GM23248 (cell line): ENCODE measurements at places on chromosomes 5 and 9. TPM values are rescaled to one million over a fixed set of nuclear protein-coding genes. Genes with fewer than 3 reads are reported as not detected.

SOX30 gene
- polyA plus RNA-seq = 0.08 TPM in 2 replicates

REEP2 gene
- polyA plus RNA-seq = 8.6 and 9.4 TPM in 2 replicates

FAM221B gene
- polyA plus RNA-seq = not detected in 2 replicates

RNF14 gene
- 77.8 and 81.1 TPM in 2 replicates for polyA plus RNA-seq

CYLC2 gene
- not detected in 2 replicates for polyA plus RNA-seq

IFNA2 gene
- polyA plus RNA-seq = not detected in 2 replicates

IRX2 gene
- 6.1 TPM in 2 replicates for polyA plus RNA-seq

ORM2 gene
- not detected in 2 replicates for polyA plus RNA-seq

SLU7 gene
- polyA plus RNA-seq = 54.3 and 66.3 TPM in 2 replicates

RPL37 gene
- 717 and 731 TPM in 2 replicates for polyA plus RNA-seq

CNTNAP3 gene
- polyA plus RNA-seq = not detected in 2 replicates

- peak; percentile 51 for DNase-seq
Measured at GRCh38 chr5:90434116-90434714, 24.7 kb upstream of the CETN3 start.

- no peak for DNase-seq
Measured at GRCh38 chr9:76519075-76519835, 60.3 kb downstream of the GCNT1 start.

DNA sequence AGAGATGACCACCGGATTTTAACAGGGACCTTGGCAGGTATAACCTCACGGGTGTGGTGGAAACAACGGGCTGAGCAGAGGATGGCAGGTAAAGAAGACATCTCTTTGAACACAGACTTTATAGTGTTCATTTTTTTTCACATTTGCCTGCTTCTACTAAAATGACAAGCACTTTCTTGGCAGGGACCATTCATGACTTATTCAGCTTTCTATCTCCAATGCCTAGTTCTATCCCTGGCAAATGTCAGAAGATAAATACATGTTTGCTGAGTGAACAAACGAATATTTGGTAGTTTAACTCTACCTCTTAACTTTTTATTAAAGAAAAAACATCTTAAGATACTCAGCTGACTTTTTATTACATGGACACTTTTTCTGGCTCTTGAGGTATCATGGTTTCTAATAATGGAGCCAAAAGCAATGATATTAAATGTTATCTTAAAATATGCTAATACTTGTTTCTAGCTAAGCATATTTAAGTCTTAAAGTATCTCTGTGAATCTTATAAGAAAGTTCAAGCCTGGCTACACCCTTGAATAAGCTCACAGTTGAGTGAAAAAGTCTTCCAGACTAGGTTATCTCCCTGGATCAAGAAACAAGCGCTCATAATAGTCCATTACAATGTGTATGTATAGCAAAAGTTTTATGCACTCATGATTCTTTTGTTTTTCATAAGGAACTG lies 8.5 kb downstream of the ELL2 start:
- peak; percentile 45 for DNase-seq

DNA sequence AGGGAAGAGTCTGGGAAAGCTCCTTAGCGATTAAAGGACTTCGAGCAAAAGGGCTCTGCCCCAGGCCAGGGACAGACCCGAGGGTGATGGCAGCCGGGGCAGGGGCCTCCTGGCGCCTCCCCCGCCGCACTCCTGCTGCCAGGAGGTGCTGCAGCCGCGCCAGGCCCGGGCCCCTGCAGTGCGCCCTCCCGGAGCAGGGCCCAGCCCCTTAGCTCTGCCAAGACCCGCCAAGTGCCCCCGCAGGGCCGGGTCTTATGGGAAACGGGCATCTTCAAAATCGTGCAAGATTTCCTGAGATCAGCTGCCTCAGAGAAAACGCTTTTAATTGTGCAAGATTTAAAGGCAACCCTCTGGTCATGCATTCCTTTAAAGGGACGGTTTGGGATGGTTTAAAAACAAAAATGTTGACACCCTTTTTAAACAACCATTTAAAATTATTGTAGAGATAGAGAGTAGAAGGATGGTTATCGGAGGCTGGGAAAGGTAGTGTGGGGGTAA lies 52.4 kb downstream of the CDC14B start:
- DNase-seq = peak; percentile 70

- no peak for DNase-seq
Measured at GRCh38 chr5:175854231-175855040, 16.9 kb upstream of the CPLX2 start.

- no peak for DNase-seq
Measured at GRCh38 chr5:113974976-113975375, 386.9 kb upstream of the KCNN2 start.

DNA sequence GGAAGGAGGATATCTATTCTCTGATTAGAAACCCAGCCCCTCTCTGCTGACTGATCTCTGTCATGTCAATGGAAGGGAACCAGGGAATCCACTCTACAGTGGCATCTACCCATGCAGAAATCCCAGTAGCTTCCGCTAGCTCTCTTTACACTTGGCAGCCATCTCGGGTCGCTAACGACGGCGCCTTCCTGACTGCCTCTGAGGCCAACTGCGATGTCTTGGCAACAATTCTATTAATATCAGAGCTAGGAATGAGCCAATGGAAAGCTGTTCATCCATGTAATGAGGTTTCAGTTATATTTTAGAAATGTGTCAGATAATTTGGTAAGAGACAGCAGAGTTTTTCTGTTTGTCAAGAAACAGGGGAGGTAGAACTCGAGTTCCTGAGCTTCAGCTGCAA lies 67.6 kb upstream of the ATP10B start:
- DNase-seq = no peak

DNA sequence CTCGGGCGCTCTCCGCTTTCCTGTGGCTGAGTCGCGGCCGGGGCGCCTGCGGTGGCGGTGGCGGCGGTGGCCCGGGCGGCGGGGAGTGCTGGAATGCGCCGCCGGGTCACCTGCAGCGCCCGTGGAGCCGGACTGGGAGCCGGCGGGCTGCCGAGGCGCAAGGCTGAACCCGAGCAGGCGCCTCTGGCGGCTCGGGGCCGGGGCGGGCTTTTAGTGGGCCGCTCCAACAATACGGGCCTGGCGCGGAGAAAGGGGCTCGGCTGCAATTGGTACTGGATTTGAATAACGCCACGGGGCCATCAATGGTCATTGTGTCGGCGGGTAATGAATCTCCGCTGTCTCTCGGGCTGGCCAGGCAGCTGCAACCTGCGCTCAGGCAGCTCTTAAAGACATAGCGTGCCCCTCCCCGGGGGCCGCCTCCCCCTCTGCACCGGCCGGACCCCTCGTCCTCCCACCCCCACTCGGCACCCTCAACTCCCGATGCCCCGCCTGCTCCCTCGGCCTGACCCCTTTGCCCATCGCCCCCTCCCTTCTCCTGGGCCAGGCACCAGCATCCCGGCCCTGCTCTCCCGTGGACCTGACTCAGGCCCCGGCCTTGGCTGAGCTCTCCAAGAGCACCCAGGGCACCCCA lies 22.1 kb downstream of the URM1 start:
- no peak for DNase-seq

DNA sequence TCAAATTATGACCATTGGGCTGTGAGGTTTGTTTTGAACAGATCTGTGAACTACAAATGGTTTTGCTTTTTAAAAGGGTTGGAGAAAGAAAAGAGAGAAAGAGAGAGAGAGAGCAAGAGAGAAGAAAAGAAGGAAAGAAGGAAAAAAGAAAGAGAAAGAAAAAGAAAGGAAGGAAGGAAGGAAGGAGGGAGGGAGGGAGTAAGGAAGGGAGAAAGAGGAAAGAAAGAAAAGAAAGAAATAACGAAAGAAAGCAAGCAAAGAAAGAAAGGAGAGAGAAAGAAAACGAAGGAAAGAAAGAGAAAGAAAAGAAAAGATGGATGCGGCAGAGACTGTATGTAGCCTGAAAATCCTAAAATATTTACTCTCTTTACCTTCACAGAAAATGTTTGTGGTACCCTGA lies 104.0 kb downstream of the PARP8 start:
- DNase-seq = no peak

DNA sequence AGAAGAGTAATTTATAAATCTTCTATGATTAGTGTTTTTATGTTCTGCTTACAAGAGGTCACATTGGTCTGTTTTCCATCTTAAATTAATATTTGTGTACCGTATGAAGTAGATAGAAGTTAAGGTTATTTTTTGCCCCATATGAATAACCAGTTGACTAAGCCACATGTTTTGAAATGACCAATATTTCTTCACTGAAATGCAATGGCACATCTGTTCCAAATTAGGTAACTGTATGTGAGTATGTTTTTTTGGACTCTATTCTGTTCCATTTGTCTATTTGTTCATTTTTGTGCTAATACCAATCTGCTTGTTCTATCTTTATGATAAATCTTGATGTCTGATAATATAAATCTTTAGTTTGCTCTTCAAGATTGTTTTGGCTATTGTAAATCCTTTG lies 17.7 kb downstream of the JAK2 start:
- peak; percentile 84 for DNase-seq

DNA sequence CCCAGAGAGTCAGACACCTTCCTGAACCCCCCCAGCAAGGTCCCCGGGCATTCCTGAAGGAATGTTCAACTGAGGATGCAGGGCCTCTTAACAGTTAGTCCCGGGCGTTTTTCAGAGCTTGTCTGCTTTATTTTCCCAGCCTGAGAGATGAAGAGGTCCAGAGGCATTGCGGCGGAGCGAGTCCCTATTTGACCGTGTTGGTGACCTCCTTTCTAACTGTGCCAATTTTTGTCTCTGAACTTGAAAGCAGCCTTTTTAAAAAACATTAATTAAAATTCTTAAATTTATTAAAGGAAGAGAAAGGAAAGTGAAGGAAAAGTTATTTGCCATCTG lies 433 bp upstream of the PTAR1 start:
- no peak for DNase-seq

- no peak for DNase-seq
Measured at GRCh38 chr5:133298447-133298846, 246.6 kb downstream of the HSPA4 start.

- DNase-seq = no peak
Measured at GRCh38 chr9:108772301-108772894, 83.4 kb downstream of the ACTL7B start.

DNA sequence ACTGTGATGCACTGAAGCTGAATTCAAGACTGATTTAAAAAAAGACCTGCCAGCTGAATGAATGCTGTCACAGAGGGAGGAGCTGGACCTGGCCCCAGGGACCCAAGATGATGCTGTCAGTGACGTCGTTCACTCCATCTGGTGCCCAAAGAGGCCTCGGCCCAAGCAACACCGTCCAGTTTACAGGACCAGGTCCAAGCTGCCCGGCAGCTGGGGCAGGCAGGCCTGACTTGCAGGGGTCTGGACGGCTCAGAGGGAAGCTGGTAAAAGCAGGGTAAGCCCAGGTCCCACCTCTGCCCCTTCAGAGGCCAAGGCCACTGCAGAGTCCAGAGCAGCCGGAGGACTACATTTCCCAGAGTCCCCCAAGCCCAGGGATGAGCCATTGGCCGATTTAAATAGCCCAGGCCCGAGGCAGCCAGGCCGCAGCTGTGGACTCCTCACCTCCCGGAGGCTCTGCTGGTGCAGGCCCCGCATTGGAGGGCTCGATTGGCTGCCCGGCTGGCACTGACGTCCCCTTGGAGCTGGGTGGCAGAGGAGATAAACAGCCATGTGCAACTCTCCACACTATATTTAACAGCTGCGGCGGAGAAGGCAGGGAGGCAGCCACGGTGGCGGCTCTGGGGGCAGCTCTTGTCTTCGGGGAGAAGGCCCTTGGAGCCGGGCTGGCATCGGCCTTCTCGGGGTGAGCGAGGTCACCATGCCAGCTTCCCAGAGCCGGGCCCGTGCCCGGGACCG lies at the start of gene PLPP7:
PLPP7 (plus strand) TSS at position 423 of the 735 bp plus-strand sequence; CDS start at position 698, 275 bp downstream.
- DNase-seq = peak; percentile 59

GRCh38 chr5:143435210-143435657 lies 31.7 kb upstream of the NR3C1 start:
- no peak for DNase-seq

GRCh38 chr5:89721931-89722330 lies 687.6 kb downstream of the CETN3 start:
- no peak for DNase-seq

GRCh38 chr9:122389195-122389594 lies 18.4 kb downstream of the PTGS1 start:
- no peak for DNase-seq

GRCh38 chr9:85041466-85042137 lies 372.1 kb downstream of the NTRK2 start:
- DNase-seq = no peak

- no peak for DNase-seq
Measured at GRCh38 chr9:68998812-68999211, 15.1 kb downstream of the PRKACG start.

GRCh38 chr9:93673021-93673838 lies 96.8 kb downstream of the PHF2 start:
- DNase-seq = peak; percentile 53

DNA sequence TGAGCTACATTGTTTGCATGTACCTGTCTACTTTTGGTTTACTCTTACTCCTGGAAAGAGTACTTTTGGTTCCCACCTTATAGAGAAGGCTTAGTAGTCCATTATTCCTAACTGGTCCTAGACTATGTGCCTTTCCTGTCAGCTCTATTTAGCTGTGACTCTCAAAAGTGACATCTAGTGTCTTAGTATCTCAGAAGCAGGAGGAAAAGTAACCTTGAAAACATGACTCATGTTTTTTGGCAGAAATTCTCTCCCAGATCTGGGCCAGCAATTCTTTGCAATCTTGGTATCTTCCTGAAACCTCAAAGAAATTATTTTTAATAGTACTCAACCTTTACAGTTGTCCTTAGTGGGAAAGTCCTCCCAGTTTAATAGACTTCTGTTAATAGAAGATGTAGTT lies 691.7 kb upstream of the SEMA6A start:
- no peak for DNase-seq

- no peak for DNase-seq
Measured at GRCh38 chr5:138498376-138498775, 33.1 kb downstream of the EGR1 start.

DNA sequence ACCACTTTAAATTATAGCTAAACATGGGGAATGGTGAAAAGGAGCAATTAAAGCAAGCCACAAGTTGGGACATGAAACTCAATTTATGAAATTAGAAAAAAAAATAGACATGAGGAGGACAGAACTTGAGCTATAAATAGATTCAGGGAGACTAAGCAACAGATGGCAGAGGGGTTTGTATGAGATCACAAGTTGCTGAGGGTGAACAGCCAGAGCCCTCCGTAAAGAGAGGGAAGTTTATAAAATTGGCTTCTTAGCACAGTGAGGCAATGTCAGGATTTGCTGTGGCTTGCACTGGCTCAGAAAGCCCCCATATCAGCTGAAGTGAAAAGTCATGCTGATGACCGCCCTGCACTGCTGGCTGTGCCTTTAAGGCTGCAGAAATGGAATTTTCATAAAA lies 443.4 kb upstream of the CD180 start:
- no peak for DNase-seq

GRCh38 chr5:130337179-130337888 lies 433.1 kb downstream of the CHSY3 start:
- DNase-seq = peak; percentile 1

DNA sequence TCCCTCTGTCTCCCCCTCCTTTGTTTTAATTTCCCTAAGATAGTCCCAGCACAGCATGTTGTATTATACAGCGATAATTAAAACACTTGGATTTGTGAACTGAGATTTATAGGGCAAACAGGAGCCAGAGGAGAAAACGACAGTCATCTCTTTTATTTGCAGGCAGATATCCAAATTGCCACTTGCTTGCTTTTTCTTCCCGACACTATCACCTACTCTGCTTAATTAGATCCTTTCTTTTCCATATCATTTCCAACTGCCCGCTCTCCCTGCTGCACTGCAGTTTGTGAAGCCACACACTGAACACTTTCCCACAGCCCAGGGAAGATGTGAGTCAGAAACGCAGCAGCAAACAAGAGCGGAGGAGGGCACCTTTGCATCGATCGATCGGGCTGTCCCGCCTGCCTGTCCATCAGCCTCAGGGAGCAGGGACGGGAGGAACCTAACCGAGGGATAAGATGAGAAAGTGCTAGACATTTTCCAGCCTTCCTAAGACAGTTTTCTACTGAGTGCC lies 35.8 kb upstream of the SPRY4 start:
- peak; percentile 47 for DNase-seq
